ENCODE measurements at places on chromosomes 7 and 10. TPM values are rescaled to one million over a fixed set of nuclear protein-coding genes. Genes with fewer than 3 reads are reported as not detected.
A peak's percentile ranks its signal among the peaks of the same experiment; 100 is the strongest.

DNA sequence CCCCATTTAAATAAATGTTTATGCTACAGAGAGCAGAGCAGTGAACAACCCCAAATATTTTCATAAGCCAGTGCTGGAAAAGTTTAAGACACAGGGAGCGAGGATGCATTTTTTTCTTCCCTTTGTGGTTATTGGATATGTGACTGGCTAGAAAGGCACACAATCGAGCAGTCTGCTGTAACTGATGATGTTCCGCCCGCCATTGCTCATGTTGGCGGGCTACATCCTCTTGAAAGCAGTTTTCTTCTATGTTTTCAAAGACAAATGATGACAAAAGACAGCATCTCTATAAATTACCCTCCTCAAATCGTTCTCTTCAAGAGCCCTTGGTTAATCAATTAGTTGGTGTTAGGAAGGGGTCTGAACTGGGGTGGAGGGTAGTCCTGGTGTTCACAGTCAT is 269.8 kb downstream of the SKAP2 start:
- H3K27ac ChIP-seq, result no peak overlapping the region
- no peaks in the 10 kb centered on the region for H3K4me1 ChIP-seq
- DNase-seq, result no peak

Gene UNCX
- not detected for total RNA-seq

Gene ACHE
- total RNA-seq, result 11.3 TPM

- no peak for DNase-seq
- H3K4me1 ChIP-seq, result no peaks in the 10 kb centered on the region
- H3K4me3 ChIP-seq, result no peak overlapping the region
These were observed 142.9 kb upstream of the ITGB1 start for GRCh38 chr10:33100781-33101391.

Gene CH25H
- total RNA-seq, result 0.73 TPM

DNA sequence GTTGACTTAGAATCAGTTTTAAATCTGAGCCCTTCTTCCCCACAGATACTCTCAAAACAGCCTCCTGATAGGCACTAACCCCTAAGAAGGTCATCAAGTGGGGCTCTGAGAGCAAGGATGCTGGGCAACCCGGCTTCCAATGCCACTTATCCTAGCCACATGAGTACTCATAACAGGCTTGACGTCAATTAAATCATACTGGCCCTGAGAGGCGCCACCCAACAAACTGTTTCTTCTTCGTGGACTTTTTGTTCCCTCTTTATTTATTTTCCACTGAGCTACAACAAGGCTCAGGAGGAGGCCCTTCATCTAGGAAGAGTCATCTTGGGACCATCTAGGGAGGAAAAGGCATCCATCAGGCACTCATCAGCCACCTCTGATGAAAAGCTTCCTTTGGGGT is 255.9 kb downstream of the KCNMA1 start:
- no peak overlapping the region for H3K4me3 ChIP-seq
- no peaks in the 10 kb centered on the region for H3K4me1 ChIP-seq
- H3K27me3 ChIP-seq, result peaks cover 58% of the 10 kb centered on the region
- no peaks in the 10 kb centered on the region for H3K36me3 ChIP-seq
- H3K27ac ChIP-seq, result no peak overlapping the region

- H3K36me3 ChIP-seq, result peaks cover 7% of the 10 kb centered on the region
- DNase-seq, result peak; percentile 82
- H3K4me1 ChIP-seq, result peaks cover 22% of the 10 kb centered on the region
- H3K4me3 ChIP-seq, result peak overlapping the region; percentile 59
- peak overlapping the region; percentile 58 for H3K27ac ChIP-seq
- H3K27me3 ChIP-seq, result no peaks in the 10 kb centered on the region
These were observed 20.5 kb upstream of the VWDE start for GRCh38 chr7:12423997-12424745.

DNA sequence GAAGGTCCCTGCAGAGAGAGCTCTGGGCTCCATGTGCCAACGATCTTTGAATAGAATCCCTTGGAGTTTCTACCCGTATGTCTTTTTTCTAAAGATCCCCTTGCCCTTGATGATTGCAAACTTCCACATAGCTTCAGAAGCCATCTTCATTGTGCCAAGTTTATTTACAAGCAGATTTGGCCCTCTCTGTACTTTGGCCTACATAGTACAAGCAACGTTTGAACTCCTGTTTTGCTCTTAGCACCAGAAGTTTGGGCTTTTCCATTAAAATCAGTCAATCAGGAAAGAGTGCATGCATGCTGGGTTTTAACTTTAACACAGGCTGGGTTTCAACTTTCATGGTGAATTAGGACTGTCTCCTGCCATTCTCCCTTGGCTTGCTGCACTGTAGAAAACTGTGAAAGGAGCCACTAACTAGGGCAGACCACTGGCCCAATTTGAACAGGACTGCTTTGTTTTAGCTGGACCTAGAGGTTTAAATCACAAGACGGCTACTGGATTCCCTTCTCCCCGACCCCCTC is 557.6 kb upstream of the GALNT17 start:
- H3K4me1 ChIP-seq, result no peaks in the 10 kb centered on the region
- H3K27me3 ChIP-seq, result no peaks in the 10 kb centered on the region
- DNase-seq, result no peak
- no peak overlapping the region for H3K4me3 ChIP-seq
- no peaks in the 10 kb centered on the region for H3K36me3 ChIP-seq

- H3K36me3 ChIP-seq, result no peaks in the 10 kb centered on the region
- H3K4me1 ChIP-seq, result no peaks in the 10 kb centered on the region
- no peak overlapping the region for H3K4me3 ChIP-seq
- no peak overlapping the region for H3K27ac ChIP-seq
- H3K27me3 ChIP-seq, result no peaks in the 10 kb centered on the region
- DNase-seq, result peak; percentile 10
These were observed 29.4 kb upstream of the SGMS1 start for GRCh38 chr10:50653142-50653541.

Gene PIK3AP1
- 114 TPM for total RNA-seq

GRCh38 chr7:159061674-159062212 is 82.9 kb downstream of the VIPR2 start:
- DNase-seq, result no peak
- H3K36me3 ChIP-seq, result no peaks in the 10 kb centered on the region
- H3K27ac ChIP-seq, result no peak overlapping the region
- no peaks in the 10 kb centered on the region for H3K27me3 ChIP-seq
- H3K4me3 ChIP-seq, result no peak overlapping the region
- H3K4me1 ChIP-seq, result no peaks in the 10 kb centered on the region

DNA sequence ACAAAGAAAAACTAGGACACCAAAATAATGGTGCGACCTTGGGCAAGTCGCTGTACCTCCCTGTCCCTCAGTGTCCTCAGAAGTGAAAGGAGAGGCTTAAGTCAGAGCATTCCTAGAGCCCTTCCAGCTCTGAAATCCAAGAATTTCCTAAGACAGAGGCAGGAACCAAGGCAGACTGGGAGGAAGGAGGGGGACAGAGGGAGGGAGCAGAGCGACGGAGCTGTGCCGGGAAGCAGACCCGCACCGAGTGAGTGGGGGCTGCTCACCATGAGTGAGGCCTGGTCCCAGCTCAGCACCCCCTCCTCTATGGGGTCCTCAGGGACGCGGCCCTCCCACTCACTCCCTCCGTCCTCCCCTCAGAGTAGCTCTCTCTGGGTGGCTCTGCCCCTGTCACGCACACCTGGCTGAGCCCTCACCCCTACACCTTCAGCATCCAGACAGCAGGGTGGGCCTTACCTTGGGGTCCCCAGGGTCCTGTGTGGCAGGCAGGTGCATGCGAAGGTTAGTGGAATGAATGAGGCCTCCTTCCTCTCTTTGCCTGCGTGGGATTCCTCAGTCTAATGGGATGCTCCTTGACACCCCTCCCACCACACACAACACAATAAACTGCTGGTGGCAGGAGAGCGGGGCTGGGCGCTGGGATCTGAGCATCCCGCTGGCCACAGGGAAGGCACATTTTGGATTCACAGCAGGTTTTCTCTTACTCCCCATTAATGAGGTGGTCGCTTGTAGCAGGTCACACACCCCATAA is 4.6 kb upstream of the SMARCD3 start:
- no peak for DNase-seq
- peaks cover 16% of the 10 kb centered on the region for H3K36me3 ChIP-seq
- H3K27ac ChIP-seq, result no peak overlapping the region
- H3K27me3 ChIP-seq, result peaks cover 100% of the 10 kb centered on the region
- no peak overlapping the region for H3K4me3 ChIP-seq

- H3K4me3 ChIP-seq, result peak overlapping the region; percentile 82
- H3K27me3 ChIP-seq, result no peaks in the 10 kb centered on the region
- H3K36me3 ChIP-seq, result peaks cover 28% of the 10 kb centered on the region
- H3K27ac ChIP-seq, result peak overlapping the region; percentile 58
These were observed 1.8 kb downstream of the FRAT2 start for GRCh38 chr10:97332591-97333350.

DNA sequence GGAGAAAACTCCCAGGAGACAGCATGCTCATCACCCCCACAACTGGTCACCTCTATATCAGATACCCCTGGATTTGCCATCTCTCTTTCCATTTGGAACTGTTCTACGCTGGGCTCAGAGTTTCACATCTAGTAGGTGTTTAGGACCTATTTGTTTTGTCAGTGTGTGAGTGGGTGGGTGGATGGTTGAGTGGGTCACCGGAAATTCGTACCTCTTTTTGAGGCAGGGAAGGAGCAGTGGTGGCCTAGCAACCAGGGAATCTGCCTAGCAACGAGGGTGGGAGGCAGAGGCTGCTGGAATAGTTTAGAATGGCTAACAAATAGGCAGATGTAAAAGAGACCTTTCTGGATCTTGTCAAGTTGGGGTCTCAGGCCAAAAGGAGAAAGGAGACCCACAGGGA is 23.2 kb upstream of the SLF2 start:
- DNase-seq, result no peak
- H3K4me1 ChIP-seq, result no peaks in the 10 kb centered on the region
- no peak overlapping the region for H3K4me3 ChIP-seq
- H3K27ac ChIP-seq, result no peak overlapping the region
- peaks cover 48% of the 10 kb centered on the region for H3K27me3 ChIP-seq
- no peaks in the 10 kb centered on the region for H3K36me3 ChIP-seq

Gene MYO1G
- total RNA-seq, result 0.39 TPM

GRCh38 chr10:86757113-86757972 is 924 bp downstream of the BMPR1A start:
- peaks cover 41% of the 10 kb centered on the region for H3K4me1 ChIP-seq
- no peaks in the 10 kb centered on the region for H3K27me3 ChIP-seq
- H3K36me3 ChIP-seq, result peaks cover 29% of the 10 kb centered on the region

- H3K27me3 ChIP-seq, result no peaks in the 10 kb centered on the region
- H3K36me3 ChIP-seq, result no peaks in the 10 kb centered on the region
- H3K27ac ChIP-seq, result peak overlapping the region; percentile 3
- H3K4me1 ChIP-seq, result peaks cover 42% of the 10 kb centered on the region
- peak; percentile 55 for DNase-seq
These were observed 127.5 kb downstream of the COL28A1 start for GRCh38 chr7:7408001-7408770.

Gene RBM20
- not detected for total RNA-seq

Gene PNLIPRP1
- total RNA-seq, result not detected

DNA sequence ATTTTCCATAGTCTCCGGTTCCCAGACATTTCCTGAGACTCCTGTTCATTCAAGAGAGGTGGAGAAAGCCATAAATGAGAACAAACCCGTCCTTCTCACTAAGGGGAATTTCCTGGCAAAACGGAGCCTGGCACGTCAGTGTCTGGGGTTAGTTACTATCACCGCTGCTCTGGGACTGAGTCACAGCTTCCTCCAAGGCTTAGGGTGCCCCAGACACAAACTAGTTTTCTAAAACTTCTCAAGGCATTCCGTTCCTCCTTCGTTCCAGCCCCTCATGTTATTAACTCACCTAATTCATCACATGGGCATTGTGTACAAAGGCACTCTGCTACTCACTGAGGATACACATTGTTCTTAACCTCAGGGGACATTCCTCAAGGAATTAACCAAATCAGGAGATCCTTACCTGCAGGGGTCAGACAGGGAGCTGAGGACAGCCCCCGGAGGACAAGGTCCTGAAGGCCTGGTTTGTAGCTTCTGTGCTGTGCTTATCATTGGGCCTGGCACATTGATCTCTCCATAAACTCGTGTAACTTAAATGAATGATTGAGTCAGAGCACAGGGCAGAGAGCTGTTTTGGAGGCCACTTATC is 103.0 kb upstream of the KLF6 start:
- H3K4me1 ChIP-seq, result peaks cover 78% of the 10 kb centered on the region
- no peaks in the 10 kb centered on the region for H3K27me3 ChIP-seq
- peak overlapping the region; percentile 69 for H3K4me3 ChIP-seq
- H3K27ac ChIP-seq, result peak overlapping the region; percentile 100
- peak; percentile 72 for DNase-seq

Gene ICA1
- 66.4 TPM for total RNA-seq

DNA sequence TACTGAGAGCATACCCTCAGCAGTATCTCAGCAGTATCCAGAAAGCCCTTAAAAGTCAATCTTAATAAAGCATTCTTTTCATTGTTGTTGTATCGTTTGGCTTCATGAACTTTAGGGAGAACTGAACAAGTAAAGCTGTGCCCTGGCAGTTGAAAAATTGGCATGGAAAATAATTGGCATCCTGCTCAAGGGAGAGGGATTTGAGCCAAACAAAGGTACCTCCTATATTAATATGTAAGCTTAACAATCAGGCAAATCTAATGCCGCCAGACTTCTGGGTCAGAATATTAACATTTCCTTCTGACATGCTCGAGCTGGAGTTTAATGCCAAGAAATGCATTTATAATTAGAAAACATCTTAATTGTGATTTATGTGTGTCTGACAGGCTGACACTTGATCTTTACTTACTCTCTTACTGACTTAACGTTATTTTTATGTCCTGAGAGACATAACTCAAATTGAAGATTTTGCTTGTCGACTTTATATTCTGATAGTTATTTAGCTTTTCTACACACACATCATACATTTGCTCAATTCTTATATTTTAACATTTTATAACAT is 42.1 kb upstream of the PCDH15 start:
- no peaks in the 10 kb centered on the region for H3K36me3 ChIP-seq
- H3K27me3 ChIP-seq, result no peaks in the 10 kb centered on the region
- no peak for DNase-seq
- H3K27ac ChIP-seq, result no peak overlapping the region

Gene OR13A1
- total RNA-seq, result not detected

- no peak overlapping the region for H3K27ac ChIP-seq
- H3K36me3 ChIP-seq, result peaks cover 4% of the 10 kb centered on the region
- DNase-seq, result no peak
- H3K4me3 ChIP-seq, result no peak overlapping the region
- no peaks in the 10 kb centered on the region for H3K27me3 ChIP-seq
These were observed 7.2 kb downstream of the ALKBH4 start for GRCh38 chr7:102457352-102457924.

DNA sequence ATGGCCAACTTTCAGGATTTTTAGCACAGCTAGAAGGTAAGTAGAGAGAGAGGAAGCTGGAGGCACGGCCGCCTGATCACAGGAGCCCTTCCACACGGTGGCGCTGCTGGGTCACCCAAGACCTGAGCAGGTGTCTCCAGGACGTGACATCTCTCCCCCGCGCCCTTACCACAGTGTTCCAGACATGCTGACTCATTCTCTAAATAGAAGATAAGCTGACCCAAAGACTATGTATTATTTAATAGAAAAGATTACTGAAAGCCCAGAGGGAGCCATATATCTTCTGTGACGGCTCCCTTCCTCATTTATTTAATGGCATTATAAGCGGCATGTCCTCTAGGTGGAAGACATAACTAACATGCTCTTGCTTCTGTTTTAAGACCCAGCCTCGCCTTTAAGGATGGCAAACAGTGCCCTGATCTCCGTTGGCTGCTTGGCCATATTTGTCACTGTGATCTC is 26.0 kb upstream of the MALSU1 start:
- H3K36me3 ChIP-seq, result no peaks in the 10 kb centered on the region
- H3K27me3 ChIP-seq, result no peaks in the 10 kb centered on the region
- peak overlapping the region; percentile 77 for H3K27ac ChIP-seq
- peak; percentile 99 for DNase-seq
- peak overlapping the region; percentile 42 for H3K4me3 ChIP-seq

GRCh38 chr10:121516093-121516865 is 82.0 kb downstream of the FGFR2 start:
- H3K4me3 ChIP-seq, result no peak overlapping the region
- H3K4me1 ChIP-seq, result no peaks in the 10 kb centered on the region
- DNase-seq, result no peak
